ENCODE measurements at places on chromosomes 6 and 20.

GRCh38 chr20:42435230-42435629 lies 754.5 kb downstream of the PTPRT start:
- no peak for DNase-seq

DNA sequence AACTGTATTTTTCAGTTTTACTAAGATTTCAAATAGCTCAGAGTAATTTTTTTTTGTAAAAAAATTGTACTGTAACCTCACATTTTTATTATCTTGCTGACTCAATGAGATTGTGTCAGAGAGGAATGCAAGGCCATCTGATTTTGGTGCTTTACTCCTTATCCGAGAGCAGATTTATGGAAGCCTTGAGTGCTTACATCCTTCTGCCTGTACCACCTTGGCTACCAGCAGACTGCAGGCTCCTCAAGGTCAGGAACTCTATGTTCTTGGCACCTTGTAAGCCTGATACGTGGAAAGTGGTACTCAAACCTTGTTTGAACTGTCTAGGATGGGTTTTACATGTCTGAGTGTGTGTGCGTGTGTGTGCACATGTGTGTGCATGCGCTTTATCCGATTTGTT lies 80.1 kb upstream of the MLIP start:
- no peak for DNase-seq

GRCh38 chr6:16725145-16725864 lies 36.0 kb downstream of the ATXN1 start:
- no peak for DNase-seq

- DNase-seq = no peak
These were observed 67.3 kb downstream of the FAM229B start for GRCh38 chr6:112154711-112155110.

DNA sequence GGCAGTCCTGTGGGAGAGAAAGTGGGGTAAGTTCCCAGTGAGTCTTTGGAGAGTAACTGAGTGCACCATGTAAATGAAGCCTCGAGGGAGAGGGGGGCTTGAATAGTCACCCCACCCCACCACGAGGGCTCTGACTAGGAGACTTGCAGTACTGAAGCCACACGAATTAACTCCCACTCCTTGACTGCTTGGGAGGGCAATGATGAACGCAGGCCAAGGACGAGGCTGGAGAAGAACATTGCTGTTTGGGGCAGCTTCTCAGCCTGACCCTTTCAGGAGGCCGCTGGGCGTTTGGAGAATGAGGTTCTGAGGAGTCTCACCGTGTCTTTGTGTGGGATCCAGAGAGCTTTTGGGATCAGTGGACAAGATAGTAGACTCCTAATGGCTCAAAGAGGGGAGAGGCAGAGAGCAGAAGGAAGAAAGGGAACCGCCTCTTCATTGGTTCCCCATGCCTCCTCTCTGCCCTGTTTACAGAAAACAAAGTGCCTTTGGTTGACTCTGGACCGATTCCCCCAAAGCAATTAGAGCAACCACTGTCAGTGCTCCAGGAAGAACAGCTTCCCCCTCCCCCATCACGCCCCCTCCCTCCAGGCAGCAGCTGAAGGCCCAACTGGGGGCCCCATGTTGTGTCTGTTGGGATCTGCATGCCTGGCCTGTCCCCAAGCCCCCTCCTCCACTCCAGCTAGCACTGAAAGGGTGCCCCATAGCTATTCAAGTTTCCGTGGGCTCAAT lies 41.7 kb upstream of the CDKN1A start:
- DNase-seq = no peak

DNA sequence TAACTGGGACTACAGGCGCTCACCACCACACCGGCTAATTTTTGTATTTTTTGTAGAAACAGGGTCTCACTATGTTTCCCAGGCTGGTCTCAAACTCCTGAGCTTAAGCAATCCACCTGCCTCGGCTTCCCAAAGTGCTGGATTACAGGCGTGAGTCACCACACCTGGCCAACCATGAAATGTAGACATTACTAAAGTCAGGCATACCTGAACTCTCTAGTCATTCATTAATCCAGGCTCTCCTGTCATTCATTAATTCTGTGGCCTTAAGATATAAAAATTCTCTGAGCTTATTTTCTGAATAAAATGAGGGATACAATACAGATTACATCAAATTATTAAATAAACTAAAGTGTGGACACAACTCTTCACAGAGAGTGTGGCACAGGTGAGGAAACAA lies 159.7 kb downstream of the GMDS start:
- no peak for DNase-seq

DNA sequence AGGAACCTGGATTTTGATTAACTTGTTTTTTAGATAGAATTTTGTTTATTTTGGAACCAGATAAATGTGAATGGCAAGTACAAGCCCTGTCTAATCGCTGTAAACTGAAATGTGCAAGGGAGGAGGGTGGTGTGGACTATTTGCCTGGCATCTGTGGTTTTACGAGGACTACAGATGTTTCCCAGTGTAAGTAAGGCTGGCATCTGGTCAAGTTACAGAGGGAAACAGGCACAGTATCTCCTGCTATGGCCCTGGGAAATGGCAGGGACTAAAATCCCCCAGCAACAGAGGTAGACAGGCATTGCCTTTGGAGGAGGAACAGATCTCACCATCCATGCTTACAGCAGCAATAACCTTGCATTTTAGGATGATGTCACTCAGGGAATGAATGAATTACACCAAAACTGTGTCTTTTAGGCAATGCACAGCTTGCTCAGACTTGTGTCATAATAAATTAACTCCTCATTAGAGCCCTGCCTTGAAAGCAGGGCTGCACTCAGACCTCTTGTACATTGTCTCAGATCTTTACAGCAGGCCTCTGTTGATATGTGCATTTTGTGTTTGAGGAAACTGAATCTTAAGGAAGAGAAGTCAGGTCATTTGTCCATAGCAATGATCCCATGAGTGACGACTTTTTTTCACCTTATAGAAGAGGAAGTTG lies 96.2 kb downstream of the TCP11 start:
- DNase-seq = no peak

DNA sequence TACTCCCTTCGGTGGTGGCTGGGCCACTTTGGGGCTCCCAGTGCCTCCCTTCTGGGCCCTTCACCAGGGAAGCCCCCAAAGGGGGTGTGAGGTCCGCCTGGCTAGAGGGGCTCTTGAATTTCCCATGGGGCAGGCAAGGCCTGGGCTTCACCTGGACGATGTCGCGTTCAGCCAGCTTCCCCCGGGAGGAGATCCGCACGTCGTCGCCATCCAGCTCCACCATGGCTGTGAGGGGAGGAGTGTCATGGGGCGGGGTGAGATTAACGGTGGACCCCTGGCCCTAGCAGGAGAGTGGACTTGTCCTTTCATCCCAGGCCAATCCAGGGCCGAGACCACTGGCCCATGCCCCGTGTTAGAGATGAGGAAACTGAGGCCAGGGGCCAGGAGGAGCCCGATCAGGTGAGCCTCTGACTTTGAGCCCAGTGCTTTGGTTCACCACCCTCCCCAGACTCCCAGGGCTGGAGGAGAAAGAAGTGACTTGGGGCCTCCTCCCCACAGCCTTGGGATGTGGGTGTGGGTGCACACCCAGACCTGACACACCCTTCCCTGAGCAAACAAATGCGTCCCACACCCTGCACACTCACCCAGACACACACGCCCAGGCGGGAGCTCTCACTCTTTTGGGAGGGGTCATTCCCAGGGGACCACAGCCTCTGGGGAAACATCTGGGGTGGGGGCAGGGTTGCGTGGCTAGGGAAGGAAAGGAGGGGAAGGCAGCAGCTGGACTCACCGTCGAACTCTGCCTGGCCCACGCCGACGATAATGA lies 46.1 kb downstream of the RAB44 start:
- DNase-seq = no peak

- no peak for DNase-seq
These were observed 191.6 kb upstream of the THBS2 start for GRCh38 chr6:169445227-169445626.

DNA sequence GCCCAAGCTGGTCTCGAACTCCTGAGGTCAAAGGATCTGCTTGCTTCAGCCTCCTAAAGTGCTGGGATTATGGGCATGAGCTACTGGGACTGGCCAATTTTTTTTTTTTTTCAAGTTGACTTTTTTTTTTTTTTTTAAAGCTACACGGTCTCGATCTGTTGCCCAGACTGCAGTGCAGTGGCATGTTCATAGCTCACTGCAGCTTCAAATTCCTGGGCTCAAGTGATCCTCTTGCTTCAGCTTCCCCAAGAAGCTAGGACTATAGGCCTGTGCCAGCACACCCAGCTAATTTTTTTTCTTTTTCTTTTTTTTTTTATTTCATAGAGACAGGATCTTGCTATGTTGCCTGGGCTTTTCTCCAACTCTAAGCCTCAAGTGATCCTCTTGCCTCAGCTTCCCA lies 59.5 kb downstream of the NCOA3 start:
- no peak for DNase-seq

DNA sequence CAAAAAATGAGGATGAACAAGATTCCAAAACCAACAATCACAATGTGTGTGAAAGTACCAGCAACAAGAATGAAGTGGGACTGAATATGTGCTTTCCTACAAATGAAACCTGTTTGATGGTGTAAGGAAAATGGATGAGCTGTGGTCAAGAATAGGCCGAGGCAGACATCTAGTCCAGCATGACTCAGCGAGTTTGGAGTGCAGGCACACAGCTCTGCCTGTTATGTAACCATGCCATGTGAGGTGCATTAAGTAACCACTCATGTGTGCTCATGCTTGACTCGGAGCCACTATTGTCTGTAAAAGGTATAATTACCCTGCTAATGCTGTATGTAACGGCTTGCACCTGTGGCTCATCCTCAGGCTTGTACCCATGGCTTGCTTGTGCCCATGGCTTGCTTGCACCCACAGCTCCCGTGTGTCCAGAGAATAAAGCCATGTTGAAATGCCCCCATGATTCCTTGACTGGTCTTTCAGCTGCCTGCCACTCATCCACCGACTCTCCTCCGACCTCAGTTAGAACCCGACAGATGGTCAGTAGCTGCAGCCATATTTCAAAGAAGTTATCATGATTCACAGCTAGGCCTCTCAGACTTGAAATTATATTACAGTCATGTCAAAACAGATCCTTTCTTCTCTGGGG lies 98.7 kb downstream of the BACH2 start:
- no peak for DNase-seq

GRCh38 chr20:4252005-4252404 lies 236.6 kb upstream of the RNF24 start:
- DNase-seq = no peak

DNA sequence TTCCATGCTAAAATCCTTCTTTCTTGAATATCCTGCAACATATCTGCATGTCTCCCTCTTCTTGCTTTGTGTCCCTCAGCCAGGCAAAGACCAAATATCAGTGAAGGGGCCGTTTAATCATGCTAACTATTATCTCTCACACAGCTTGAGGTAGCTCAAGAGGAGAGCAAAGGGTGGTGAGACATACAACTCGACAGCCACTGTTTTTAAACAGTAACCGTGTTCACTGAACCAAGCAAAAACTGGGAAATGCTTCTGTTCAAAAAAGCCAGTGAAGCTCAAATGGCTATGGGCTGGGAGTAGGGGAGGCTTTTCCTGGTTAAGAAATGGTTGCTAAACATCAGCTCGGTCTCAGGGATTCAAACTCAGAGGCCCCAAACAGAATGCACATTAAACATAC lies 83.4 kb downstream of the MAP7 start:
- peak; percentile 11 for DNase-seq

DNA sequence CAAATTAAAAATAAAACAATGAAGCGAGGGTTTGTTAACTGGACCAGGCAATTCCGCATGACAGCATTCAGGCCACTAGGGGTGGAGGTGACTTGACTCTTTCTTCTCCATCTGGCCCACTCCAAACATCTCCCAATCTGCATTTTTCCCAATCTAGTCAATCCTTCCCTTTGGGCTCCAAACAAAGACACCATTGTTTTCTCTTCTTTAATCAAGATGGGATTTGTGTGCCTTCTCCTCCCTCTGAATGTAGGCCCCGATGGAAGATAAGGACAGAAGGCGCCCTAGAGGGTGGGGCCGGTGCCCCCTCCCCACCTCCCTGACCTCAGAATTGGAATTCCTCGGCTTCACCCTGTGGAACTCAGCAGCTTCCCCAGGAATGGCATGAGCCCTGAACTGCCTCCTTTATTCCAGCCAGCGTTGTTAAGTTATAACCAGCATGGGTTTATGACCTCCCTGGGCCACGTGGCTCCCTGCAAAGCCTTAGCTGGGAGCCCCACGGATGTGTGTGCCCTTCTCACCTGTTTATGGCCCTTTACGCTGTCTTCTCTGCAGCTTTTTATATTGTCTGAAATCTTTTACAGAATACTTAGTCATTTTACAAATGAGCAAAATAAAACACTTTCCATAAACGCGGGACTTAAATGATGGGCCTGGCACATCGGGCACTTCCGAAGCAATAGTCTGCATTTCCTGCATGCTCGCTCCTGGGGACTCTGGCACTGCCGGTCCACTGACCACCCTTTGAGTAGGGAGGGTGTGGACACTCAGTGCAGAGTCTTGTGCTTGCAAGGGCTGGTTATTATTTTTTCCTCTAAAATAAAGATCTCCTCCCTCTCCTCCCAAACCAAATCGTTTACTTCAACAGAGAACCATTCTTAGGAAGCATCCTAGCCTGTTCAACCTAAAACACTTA lies 24.5 kb downstream of the OVOL2 start:
- DNase-seq = peak; percentile 49

- DNase-seq = no peak
These were observed 4.0 kb upstream of the FOXF2 start for GRCh38 chr6:1385129-1386037.

GRCh38 chr6:165298875-165299274 lies 10.5 kb downstream of the C6orf118 start:
- DNase-seq = no peak

- no peak for DNase-seq
These were observed 58.6 kb downstream of the NOL4L start for GRCh38 chr20:32526541-32526940.

DNA sequence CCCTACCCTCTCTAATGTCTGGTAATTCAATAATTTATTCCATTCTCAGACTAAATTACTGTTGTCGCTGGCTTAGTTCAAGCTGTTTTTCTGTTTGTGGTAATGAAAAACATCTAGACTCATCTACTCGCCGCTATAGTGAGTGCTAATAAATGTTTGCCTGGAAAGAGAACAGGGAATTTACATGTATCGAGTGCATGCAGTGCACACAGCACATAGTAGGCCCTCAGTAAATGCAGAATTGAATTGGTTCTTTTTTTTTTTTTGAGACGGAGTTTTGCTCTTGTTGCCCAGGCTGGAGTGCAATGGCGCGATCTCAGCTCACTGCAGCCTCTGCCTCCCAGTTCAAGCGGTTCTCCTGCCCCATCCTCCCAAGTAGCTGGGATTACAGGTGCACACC lies 7.7 kb upstream of the NSFL1C start:
- DNase-seq = no peak

DNA sequence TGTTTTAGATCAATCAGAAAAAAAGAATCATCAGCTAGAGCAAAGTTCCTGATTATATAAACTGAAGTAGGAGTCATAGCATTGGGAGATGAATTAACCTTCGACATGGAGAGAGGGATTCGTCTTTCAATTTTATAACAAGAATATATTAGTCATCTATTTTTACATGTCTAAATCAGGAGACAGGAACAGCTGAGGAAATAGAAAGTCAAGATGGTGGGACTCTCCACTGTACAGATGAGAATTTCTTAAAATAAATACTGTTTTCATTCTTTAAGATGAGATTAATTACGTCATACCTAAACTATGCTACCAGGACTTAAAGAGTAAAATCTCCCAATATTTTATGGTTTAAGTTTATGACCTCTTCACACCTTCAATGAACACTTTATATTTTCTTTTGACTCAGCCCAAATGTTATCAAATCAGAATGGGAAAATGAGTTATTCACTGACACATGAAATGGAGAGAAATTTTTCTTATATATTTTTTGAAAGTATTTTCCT lies 1137.7 kb downstream of the EPHA7 start:
- DNase-seq = no peak

GRCh38 chr20:47263080-47263464 lies 93.4 kb downstream of the ZMYND8 start:
- DNase-seq = no peak

Data from iPS-NIHi11 (cell line).